Fibroblast of the aortic adventitia (primary cell): ENCODE measurements at places on chromosomes 13 and 19. TPM values are rescaled to one million over a fixed set of nuclear protein-coding genes. Genes with fewer than 3 reads are reported as not detected.

DNA sequence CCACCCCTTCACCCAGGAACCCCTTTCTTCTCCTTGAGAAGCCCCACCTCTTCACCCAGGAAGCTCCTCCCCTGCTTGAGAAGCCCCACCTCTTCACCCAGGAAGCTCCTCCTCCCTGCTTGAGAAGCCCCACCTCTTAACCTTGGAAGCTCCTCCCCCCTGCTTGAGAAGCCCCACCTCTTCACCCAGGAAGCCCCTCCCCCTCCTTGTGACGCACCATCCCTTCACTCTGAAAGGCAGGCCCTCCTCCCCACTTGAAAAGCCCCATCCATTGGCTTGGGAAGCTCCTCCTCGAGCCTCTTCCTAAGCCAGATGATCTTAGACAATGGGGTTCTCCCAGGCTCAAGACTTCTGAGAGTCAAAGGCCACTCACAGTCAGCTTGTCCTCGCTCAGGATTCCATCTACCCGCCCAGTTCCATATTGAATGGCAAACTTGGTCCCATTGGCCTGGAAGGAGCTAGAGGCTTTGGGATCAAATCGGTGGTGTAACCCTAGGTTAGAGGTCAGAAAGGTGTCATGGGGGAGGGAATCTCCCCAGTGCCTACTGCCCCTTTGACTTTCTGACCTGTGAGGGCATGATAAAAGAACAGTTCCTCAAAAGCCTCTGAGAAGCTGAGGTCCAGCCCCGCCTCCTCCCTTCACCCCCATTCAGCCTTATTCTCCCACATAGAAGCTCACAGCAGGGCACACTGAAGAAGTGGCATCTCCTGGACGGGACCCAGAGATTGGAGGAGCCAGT lies 4.0 kb downstream of the NAPSA start:
- no peak for DNase-seq

DNA sequence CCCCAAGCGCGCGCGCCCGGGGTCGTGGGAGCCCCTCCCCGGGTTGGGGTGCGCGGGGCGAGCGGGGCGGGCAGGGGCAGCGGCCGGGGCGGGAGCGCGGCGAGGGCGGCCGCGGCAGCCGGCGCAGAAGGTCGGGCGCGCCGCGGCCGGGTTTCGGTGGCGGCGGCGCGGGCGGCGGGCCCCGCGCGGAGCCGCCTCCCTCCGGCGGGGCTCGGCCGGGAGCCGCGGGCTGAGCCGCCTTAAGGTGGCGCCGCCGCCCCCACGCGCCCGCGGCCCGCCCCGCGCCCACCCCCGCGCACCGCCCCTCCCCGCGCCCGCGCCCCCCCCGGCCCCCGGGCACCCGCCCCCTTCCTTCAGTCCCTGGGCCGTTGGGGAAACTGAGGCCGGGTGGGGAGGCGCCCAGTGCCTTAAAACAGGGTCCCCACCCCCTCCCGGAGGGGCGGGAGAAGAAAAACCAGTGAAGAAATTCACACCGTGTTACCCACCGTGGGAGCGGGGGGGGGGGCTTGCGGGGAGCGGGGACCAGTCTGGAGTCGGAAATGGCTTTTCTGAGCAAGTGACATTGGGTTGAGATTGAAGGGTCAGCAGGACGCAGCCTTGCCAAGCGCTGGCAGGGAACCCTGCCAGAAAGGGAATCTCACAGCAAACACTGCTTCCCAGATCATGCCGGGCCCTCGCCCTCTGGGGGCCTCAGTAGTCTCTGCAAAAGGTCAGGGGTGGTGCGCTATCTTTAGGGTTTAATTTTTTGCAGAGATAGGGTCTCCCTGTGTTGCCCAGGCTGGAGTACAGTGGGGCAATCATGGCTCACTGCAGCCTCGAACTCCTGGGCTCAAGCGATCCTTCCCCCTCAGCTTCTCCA lies at the start of gene TLE2:
TSS of gene TLE2 (minus strand) at position 216 of the 859 bp plus-strand sequence. CDS start 376 bp downstream, outside the sequence.
- DNase-seq = no peak

DNA sequence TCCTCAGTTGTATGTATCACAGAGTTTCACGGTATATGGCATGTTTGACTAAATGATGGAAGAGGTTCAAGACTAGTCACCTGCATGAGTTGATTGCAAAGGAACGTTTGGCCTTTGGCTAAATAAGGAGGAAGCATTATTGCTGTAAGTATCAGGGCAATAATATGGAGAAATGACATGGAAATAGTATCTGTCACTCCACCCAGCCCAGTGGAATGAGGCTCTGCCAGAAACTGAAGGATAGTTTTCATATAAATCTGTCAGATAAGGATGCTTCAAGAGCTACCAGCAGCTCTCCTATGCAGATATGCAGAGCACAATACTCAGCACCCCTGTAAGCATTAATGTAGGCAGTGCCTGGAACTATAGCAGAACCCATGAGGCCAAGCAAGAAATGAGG lies 55.7 kb upstream of the DCT start:
- DNase-seq = no peak

- DNase-seq = no peak
These were observed 65.2 kb downstream of the TEX26 start for GRCh38 chr13:30997697-30998096.

GRCh38 chr13:94242554-94242953 lies 236.9 kb downstream of the DCT start:
- DNase-seq = no peak

DNA sequence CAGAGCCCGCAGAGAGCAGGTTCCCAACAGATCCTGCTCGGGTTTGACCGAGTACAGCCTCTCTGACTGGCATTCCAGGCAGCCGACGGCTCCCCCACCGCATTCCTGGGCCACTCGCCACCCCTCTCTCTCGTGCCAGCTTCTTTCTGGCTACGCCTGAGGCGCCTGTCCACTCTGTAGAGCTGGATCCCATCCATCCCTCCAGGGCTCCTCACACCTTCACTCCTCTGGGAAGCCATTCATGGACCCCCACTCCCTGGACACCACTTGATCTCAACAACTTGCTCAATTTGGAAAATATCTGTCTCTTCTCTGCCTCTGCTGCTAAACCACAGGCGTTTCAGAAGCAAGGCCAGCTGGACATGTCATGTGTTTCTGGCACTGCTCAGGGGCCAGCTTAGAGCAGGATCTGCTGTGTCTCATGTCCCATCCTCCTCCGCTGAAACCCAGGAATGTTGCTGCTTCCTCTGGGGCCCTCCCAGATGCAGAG lies 30.6 kb upstream of the ATP1A3 start:
- peak; percentile 66 for DNase-seq

- no peak for DNase-seq
These were observed 2.1 kb downstream of the EDNRB start for GRCh38 chr13:77916488-77916887.

DNA sequence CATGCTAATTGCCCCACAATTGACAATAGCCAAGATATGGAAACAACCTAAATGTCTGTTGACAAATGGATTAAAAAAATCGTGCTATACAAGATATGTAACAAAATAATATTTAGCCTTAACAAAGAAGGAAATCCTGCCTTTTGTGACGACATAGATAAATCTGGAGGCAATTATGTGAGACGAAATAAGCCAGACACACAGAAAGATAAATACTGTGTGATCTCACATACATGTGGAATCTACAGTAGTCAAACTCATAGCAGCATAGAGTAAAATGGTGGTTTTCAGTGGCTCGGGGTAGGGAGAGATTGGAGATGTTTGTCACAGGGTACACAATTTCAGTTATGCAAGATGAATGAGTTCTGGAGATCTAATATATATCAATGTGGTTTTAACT lies 895.8 kb downstream of the SLITRK6 start:
- no peak for DNase-seq

DNA sequence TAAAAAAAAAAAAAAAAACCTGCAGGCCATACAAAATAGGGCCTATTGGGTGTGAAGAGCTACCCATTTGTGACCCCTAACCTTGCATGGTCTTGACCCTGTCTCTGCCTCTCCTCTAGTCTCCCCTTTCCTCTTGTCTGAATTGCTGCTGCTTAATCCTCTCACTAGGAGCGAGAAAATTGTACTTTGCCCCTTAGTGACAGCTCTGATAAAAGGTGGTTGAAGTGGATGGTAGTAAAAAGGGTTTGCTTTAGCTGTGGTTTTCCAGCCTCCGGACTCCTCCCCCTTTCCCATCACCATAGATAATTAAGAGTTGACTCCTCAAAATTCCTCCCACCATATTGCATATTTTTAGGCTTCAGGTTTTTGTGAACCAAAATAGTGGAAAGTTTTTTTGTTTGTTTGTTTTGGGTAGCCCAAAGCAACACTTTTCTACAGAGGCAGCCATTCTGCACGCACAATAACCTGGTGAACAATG lies 23.5 kb downstream of the ACTN4 start:
- no peak for DNase-seq

The S1PR2 gene
- 9.7 and 44.6 TPM in 2 replicates for total RNA-seq

The SLC25A41 gene
- total RNA-seq = not detected in 2 replicates

The ANKRD10 gene
- 76.5 and 84.2 TPM in 2 replicates for total RNA-seq

The ZNF534 gene
- total RNA-seq = not detected in 2 replicates
